Stimulated activated CD8-positive, alpha-beta memory T cell treated with anti-CD3 and anti-CD28 coated beads, Interleukin-2, amount 100 ng/mL, for 1 hour (primary cell): ENCODE measurements at places on chromosomes 1 and 21.

DNA sequence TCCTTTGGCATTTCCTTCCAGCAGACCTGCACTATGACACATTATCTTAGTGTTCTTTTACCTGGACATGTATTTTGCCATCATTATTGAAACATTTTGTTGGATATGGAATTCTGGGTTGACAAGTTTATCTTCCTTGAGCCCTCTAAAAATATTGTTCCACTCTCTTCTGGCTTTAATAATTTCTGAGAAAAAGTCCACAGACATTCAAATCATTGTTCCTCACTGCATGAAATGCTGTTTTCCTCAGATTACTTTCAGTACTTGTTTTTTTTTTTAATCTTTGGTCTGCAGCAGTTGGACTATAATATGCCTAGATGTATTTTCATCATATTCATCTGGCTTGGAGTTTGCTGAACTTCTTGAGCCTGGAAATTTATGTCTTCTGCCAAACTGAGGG is 88.7 kb downstream of the HLCS start:
- no peak for DNase-seq

GRCh38 chr1:116415699-116416533 is 42.9 kb downstream of the ATP1A1 start:
- no peak for DNase-seq

DNA sequence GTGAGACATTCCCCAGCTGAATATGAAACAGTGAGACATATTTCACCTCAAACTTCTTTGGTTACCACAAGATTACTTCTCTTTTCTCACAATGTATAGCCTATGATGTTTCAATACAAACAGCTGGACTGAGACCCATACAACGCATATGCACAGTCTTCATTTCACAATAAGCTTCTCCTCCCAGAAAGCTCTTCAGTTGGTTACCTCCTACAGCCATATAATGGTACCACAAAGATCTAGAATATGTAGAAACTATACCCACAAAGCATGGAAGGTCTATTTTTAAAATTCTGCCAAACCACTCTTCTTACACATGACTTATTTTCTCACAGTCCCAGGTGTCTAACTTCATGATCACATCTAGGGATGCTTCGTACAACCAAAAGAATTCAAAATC is 70.8 kb downstream of the JAK1 start:
- DNase-seq: no peak

DNA sequence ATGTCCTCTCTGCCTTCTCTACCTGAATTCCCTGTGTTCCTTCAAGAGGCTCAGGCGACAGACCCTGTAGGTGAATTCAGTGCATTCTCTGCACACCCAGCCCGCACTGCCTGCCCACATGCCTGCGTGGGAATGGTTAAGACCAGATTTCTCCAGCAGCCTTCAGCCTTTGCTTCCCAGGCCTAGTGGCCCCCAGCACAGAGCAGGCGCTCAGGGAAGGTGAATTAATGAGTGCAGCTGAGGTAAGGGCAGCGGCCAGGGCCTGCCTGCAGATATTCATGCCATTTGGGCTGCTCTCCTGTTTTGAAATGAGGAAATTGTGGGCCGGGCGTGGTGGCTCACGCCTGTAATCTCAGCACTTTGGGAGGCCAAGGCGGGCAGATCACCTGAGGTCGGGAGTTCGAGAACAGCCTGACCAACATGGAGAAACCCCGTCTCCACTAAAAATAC is 45.5 kb downstream of the IER5 start:
- DNase-seq: no peak

DNA sequence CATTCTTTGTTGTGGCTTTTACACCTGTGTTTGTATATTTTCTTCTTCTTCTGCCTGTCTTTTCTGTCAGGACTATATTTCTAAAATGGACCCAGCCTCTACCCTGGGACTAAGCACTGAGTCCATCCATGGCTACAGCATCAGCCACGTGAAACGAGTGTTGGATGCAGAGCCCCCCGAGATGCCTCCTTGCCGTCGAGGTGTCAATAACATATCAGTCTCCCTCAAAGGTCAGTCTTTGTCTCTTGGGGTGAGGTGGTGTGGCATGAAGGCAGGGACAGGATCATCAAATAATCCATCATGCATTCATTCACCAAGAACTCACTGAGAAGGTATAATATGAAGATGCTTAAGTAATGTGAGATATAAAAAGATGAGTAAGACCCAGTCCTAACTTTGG is 19.1 kb upstream of the IPO9 start:
- DNase-seq: no peak

GRCh38 chr1:2525920-2526823 is at the start of gene PANK4:
Gene PANK4, minus strand, starts transcription at chr1:2526596. Its CDS starts 9 bp downstream, at chr1:2526587.
- DNase-seq: peak; percentile 82

DNA sequence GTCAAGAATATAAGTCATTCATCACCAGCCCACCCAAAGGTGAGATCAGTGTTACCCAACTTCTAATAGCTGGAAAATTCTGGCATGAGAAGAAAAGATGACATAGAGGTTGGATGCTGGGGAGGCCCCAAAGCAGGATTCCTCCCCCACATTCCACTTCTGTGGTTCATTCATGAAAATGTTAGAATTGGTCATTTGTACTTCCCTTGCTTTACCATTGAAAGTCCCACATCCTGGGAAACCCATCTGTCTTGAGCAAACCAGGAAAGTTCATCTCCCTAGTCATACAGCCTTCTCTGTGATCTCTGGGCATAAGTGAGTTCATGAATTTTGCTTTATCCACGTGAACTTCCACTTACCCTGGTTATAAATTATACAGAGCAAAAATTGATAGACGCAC is 66.8 kb downstream of the SERINC2 start:
- DNase-seq: no peak

DNA sequence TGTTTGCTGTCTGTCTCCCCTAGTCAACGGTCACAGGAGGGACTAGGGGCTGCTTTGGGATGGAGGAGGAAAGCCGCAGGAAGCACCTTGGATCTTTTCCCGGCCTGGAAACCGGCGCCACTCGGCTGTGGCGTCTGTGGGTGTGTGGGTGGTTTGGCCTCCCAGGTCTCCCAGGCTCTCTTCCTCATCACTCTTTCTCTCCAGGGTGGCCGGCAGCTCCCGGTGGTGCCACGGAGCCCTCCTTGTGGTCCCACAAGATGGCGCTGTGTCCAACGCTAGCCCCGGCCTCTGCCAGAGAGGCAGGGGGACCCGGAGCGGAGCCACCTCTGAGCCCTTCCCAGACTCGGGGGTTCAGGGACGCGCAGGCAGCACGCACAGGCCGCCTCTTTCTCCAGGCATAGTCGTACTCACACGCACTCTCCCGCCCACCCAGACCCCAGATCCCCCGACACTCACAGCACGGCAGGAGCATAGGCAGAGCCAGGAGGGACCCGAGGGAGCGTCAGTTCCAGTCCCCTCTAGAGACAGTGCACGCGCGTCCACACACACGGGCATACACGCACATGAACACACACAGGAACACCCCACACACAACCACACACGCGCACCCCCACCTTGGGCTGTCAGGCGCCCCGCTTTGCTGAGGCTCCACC is 31.2 kb downstream of the CDCP2 start:
- DNase-seq: peak; percentile 46

DNA sequence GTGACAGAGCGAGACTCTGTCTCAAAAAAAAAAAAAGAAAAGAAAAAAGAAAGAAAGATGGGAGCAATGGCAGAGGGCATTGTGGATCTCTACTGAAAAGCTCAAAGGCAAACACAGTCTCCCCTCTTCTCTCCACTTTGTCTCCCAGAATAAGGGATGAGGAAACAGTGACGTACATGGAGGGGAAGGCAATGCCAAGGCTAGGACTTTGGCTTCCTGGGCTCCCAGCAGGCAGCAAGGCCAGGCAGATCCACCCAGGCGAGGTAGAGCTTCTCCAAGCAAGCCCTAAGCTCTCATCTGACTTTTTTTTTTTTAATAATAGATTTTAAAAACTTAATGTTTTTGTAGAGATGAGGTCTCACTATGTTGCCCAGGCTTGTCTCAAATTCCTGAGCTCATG is 4.6 kb downstream of the ARHGEF2 start:
- no peak for DNase-seq

DNA sequence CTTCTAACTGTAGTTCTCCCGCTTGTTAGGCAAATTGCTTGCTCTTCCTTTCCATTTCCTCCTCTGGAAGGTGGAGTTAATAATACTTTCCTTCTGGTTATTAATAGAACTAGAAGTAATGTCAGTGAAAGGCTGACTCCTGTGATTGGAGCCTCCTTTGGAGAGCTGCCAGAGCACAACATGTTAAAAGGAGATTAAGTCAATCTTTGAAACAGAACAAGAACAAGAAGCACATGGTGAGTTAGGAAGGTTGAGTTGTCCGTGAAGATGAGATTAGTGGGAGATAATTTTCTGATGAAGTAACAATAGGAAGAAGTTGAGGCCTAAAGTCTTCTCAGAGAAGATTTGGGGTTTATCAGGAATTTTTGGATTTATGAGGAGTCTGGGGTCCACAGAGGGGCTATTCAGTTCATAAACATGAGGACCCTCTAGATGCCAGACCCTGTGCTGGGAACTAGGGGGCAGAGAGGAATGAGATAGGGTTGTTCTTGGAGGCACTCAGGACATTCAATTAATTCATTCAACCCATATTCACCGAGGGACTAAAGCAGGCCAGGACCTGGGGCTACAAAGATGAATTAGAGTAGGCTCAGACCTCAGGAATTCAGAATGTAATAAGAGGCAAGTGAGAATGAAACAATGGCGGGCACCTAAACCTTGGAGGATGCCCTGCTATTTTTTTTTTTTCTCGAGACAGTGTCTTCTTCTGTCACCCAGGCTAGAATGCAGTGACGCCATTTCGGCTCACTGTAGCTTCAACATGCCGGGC is 40.7 kb upstream of the DHCR24 start:
- no peak for DNase-seq

DNA sequence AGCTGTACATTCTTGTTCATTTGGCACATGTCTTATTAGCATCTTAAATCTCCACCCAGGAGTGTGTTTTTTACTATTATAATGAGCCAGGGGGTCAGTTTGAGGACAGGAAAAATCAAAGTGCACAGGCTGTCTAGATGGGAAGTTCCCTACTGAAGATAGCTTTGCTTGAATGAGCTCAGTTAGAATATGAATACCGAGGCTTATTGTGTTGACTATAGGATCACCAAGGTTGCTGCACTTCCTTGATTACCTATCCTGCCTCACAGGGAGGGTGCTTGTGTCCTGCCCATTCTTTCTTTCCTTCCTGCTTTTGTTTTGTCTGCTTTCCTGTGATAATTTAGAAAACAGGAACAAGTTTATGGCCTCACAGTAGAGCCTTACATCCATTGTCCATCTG is 16.3 kb downstream of the PHGDH start:
- no peak for DNase-seq

DNA sequence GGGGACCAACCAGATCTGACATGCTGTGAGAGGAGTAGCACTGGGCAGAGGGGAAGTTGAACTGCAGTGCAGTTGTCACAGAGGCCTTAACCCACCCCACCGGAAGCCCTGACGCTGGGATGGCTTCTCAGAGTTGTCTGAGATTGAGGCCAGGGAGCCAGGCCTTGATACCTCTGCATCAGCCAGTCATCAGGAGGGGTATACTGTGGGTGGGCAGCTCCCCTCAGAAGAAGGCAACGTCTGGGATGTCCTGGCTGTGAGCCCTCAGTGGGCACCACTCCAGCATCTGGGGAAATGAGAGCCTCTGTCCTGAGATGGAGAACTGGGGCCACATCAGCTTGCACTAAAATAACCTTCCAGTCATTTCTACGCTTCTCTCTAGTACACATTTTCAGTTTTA is 47.9 kb upstream of the BCAR3 start:
- no peak for DNase-seq

- no peak for DNase-seq
These were observed 42.1 kb downstream of the LRRC8B start for GRCh38 chr1:89566761-89567174.

GRCh38 chr21:38740090-38740489 is 65.6 kb upstream of the ETS2 start:
- DNase-seq: no peak

GRCh38 chr21:31713973-31714740 is 17.8 kb downstream of the SCAF4 start:
- DNase-seq: no peak

GRCh38 chr21:32940079-32941014 is 85.4 kb upstream of the OLIG2 start:
- no peak for DNase-seq

GRCh38 chr1:178634445-178634844 is 90.6 kb upstream of the RALGPS2 start:
- no peak for DNase-seq

- no peak for DNase-seq
These were observed 30.9 kb upstream of the SERTAD4 start for GRCh38 chr1:210201681-210202080.

- no peak for DNase-seq
These were observed 51.3 kb upstream of the PLA2G2C start for GRCh38 chr1:20237646-20238045.

GRCh38 chr1:29331729-29332128 is 95.4 kb downstream of the PTPRU start:
- no peak for DNase-seq

GRCh38 chr1:39833621-39834385 is 45.1 kb upstream of the BMP8B start:
- DNase-seq: no peak

DNA sequence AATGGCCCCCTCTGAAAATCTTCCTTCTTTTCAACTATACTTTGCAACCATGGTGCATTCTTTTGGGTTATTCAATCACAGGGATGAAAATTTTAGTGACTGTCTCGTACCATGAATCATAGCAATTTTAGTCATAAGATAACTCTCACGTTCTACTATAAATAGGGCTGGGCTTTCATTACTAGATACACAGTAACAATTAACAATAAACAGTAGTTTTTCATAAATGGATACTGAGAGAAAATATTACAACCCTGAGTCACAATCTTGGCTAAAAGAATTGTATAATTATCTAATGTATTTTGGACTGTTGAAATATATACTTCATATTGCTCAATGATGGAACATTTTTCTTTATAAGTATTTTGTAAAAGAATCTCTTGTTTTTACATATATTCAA is 96.1 kb downstream of the TEX35 start:
- DNase-seq: no peak

DNA sequence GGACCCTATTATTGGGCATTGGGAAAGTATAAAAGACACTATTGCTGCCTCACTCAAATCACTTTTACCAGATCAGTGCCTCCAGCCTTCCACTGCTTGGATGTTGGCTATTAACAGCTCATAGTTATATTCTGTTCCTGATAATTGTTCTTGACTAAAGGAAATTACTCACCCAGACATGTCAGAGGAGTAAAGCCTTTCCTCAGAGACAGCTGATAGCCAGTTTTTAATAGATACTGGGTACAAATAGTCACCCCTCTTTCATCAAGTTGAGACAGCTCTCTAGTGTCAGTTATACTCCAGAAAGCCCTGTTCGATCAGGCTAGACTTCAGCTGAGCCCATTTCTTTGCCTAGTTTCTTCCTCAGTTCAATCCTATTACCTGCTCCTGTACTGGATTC is 876.1 kb upstream of the B3GALT2 start:
- DNase-seq: no peak
